A549 treated with DMSO at 1 μM for 4 hours (cell line): ENCODE measurements at places on chromosomes 4 and X. TPM values are rescaled to one million over a fixed set of nuclear protein-coding genes. Genes with fewer than 3 reads are reported as not detected.

The NDST3 gene
- not detected in 5 replicates for total RNA-seq

The GAB3 gene
- 0.30 to 0.76 TPM (median 0.42 TPM) in 5 replicates for total RNA-seq

The SSX4 gene
- not detected in 5 replicates for total RNA-seq

The SPATA4 gene
- 0.07 to 0.55 TPM (median 0.17 TPM) in 4 of 5 replicates, not detected in the other for total RNA-seq

The PPEF1 gene
- 1.1 to 1.9 TPM (median 1.3 TPM) in 5 replicates for total RNA-seq

The SMIM10L2A gene
- total RNA-seq = 0.17 to 0.29 TPM (median 0.17 TPM) in 5 replicates

The LANCL3 gene
- 0.01 TPM in 1 of 5 replicates, not detected in the others for total RNA-seq

The AWAT2 gene
- not detected in 5 replicates for total RNA-seq

The KLHL34 gene
- not detected in 5 replicates for total RNA-seq

The GSX2 gene
- not detected in 5 replicates for total RNA-seq

The BRS3 gene
- not detected in 5 replicates for total RNA-seq

The JADE1 gene
- total RNA-seq = 14.3 to 20.3 TPM (median 18.9 TPM) in 5 replicates

The NHSL2 gene
- 0.32 to 0.45 TPM (median 0.37 TPM) in 5 replicates for total RNA-seq

The ASB12 gene
- 0.07 to 0.08 TPM in 2 of 5 replicates, not detected in the others for total RNA-seq

The DACH2 gene
- total RNA-seq = not detected in 5 replicates

The MAP7D2 gene
- 5.3 to 7.1 TPM (median 5.7 TPM) in 5 replicates for total RNA-seq

The ZNF732 gene
- total RNA-seq = not detected in 5 replicates

The SLITRK4 gene
- 0.02 TPM in 2 of 5 replicates, not detected in the others for total RNA-seq

The GAGE12H gene
- not detected in 5 replicates for total RNA-seq

The TLR3 gene
- 0.21 to 0.60 TPM (median 0.36 TPM) in 5 replicates for total RNA-seq

The MAGED4 gene
- total RNA-seq = 7.2 to 10.4 TPM (median 9.5 TPM) in 5 replicates

The LUZP4 gene
- total RNA-seq = not detected in 5 replicates

The AVPR2 gene
- total RNA-seq = 0.07 to 0.10 TPM (median 0.09 TPM) in 4 of 5 replicates, not detected in the other

The FAM9B gene
- total RNA-seq = not detected in 5 replicates

The TRIM75 gene
- not detected in 5 replicates for total RNA-seq

The ERAS gene
- 0.06 to 0.17 TPM (median 0.13 TPM) in 3 of 5 replicates, not detected in the others for total RNA-seq

The SULT1E1 gene
- total RNA-seq = not detected in 5 replicates

The CCDC120 gene
- 2.7 to 4.6 TPM (median 3.9 TPM) in 5 replicates for total RNA-seq

The PAGE3 gene
- not detected in 5 replicates for total RNA-seq

The SYTL4 gene
- 1.1 to 3.2 TPM (median 2.3 TPM) in 5 replicates for total RNA-seq

The KIAA0232 gene
- 6.6 to 9.9 TPM (median 9.0 TPM) in 5 replicates for total RNA-seq

The MMAA gene
- total RNA-seq = 1.6 to 2.4 TPM (median 1.8 TPM) in 5 replicates

The MAML3 gene
- total RNA-seq = 9.5 to 13.9 TPM (median 13.2 TPM) in 5 replicates

The HTATSF1 gene
- 51.3 to 66.8 TPM (median 60.2 TPM) in 5 replicates for total RNA-seq

The SPANXB1 gene
- 2.2 to 4.0 TPM (median 3.3 TPM) in 5 replicates for total RNA-seq

The FGFRL1 gene
- 18.7 to 25.5 TPM (median 22.0 TPM) in 5 replicates for total RNA-seq

The TEX13B gene
- total RNA-seq = not detected in 5 replicates

The P2RY4 gene
- total RNA-seq = 0.05 TPM in 1 of 5 replicates, not detected in the others

The USP17L15 gene
- not detected in 5 replicates for total RNA-seq

The NOX1 gene
- 0.10 to 0.17 TPM (median 0.11 TPM) in 3 of 5 replicates, not detected in the others for total RNA-seq
